NCI-H1694 (cell line): ENCODE measurements at places on chromosomes 11 and 22.

DNA sequence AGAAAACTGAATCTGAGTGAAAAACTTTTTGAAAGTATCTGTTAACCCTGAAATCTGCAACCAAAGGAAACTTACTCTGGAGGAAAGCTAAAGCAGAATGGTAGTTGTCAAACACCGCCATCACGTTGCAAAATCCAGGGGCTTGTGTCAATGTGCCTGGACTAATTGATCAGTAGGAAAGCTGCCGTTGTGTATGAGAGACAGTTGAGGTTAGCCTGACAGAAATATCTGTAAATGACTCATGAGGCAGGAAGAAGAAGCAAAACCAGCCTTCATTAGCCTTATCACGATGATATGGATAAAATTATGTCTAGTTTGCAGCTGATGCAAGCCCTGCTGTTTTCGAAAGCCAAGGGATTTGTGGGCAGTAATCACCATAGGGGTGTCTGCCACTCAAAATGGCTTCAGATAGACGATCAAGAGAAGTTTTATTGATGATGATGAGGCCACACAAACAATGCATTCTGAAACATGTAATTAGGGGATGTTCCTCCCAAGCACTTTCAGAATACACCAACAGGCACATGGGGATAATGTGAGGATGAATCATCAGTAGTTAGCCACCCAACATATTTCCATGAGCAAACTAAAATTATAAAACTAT, 8.9 kb downstream of the SCGB1A1 start:
- DNase-seq = no peak

DNA sequence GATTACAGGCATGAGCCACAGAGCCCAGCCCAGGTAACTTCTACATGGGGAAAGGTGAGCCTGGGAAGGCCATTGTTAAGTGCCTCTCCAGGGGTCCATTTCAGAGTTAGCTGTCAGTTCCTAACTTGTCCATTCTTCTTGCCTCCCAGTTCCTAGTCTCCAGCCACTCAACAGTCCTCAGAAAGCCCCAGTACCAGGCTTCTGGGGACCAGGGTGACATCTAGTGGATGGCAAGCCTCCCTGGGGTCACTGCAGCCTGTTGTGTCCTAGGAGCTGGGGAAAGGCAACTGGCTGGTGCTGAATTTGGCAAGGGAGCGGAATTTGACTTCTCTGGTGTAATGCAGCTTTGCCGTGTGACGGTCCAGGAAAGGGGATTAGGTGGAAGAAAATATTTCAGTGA, 2.1 kb downstream of the LGALS12 start:
- DNase-seq = no peak

GRCh38 chr11:120648771-120649170, 137.2 kb downstream of the GRIK4 start:
- no peak for DNase-seq

GRCh38 chr11:33476945-33477606, 219.9 kb downstream of the HIPK3 start:
- no peak for DNase-seq

DNA sequence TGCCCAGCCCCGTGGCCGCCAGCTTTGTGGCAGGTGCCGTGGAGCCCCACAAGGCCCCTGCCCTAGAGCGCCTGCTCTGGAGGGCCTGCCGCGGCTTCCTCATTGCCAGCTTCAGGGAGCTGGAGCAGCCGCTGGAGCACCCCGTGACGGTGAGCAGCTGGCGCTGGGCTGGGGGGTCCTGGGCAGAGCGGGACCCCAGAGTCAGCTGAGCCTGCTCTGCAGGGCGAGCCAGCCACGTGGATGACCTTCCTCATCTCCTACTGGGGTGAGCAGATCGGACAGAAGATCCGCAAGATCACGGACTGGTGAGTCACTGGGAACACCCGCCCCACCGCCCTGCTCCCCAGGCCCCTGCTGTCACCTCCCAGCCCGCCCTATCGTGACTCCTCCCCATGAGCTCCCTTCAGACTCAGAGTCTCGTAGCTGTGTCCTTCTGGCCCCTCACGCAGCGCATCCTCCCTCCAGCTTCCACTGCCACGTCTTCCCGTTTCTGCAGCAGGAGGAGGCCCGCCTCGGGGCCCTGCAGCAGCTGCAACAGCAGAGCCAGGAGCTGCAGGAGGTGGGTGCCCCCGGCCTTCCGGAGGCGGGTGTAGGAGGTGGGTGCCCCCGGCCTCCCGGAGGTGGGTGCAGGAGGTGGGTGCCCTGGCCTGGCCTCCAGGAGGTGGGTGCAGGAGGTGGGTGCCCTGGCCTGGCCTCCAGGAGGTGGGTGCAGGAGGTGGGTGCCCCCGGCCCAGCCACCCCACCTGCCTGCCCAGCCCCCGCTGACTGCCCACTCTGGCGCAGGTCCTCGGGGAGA, 4.7 kb downstream of the TCIRG1 start:
- DNase-seq = peak; percentile 13

DNA sequence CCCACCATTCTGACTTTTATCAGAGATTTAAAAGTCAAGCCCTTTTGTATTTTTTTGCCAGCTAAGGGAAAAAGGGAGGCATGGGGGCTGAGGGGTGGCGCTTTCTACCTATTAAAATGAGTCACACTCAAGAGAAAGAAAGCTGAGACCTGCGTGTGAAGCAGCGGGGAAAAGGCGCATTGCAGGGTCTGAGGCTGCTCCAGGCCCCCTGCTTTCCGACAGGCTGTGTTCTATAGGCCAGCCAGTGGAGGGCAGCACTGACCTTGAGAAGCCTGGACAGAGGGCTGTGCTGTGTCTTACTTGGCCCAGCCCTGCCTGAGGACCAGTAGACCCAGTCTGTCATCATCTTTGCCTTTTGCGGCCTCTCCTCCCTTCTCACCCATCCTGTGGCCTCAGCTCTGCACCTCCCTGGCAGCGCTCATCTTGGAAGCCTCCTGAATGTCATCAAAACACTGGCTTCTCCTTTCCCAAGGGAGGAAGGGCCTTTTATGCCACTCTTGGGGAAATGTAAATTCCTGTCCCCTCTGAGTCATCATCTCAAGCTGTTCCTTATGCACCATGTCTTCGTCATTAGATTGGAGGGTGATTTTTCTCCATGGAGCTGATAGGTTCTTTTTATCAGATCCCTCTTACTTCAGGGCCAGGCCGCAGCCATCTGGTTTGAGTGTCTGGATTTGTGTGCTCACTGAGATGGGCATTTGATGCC, 12.6 kb upstream of the MAPK8IP1 start:
- DNase-seq = peak; percentile 41

GRCh38 chr11:23990346-23991164, 506.3 kb upstream of the LUZP2 start:
- DNase-seq = no peak

DNA sequence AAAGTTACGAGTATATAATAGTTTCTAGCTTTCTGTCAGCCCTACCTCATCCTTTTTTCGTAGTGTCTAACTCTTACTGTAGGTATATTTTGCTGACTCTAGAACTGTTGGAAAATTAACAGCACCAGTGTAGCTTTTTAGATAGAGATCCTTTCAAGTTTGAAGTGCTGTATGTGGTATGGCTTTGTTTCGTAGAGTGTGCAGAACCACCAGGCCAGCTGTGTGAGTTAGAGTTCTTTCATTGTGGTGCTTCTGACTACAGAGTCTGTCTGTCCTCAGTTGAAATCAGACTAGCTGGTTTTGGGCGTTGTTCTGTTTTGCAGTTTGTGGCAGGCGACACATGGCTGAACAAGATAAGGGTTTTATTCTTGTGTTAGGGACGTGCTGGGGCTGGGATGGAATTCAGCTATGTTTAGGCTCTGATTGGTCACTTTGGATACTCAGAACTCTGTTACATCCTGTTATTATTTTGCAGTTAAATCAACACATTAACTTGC, 3.2 kb downstream of the ARHGEF12 start:
- DNase-seq = no peak

GRCh38 chr11:35347921-35348331, 71.4 kb downstream of the SLC1A2 start:
- DNase-seq = no peak

GRCh38 chr11:71443736-71444445, 4.3 kb downstream of the DHCR7 start:
- DNase-seq = no peak
